ENCODE measurements at places on chromosomes 2 and 18.
A peak's percentile ranks its signal among the peaks of the same experiment; 100 is the strongest.

DNA sequence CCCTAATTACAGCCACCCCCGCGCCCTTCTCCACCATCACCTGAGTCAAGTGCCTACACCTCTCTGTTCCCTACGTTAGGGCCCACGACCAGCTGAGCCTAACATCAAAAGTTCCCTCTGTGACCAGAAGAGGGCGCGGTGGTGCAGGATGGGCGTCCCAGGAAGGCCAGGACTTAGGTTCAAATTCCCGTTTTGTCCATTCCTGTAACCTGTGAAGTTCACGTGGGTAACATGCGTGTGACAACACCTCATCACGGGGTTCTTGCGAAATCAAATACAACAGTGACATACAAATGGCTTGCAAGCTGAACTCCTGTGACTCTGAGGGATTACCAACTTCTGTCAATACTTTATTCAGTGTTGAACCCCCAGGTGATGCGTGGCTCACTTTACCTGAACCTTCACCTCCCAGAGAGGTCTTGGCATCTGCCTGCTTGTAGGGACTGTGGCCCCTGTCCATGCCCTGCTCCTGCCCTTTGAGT lies 207.9 kb downstream of the ARL4C start:
- peak; percentile 53 for DNase-seq

DNA sequence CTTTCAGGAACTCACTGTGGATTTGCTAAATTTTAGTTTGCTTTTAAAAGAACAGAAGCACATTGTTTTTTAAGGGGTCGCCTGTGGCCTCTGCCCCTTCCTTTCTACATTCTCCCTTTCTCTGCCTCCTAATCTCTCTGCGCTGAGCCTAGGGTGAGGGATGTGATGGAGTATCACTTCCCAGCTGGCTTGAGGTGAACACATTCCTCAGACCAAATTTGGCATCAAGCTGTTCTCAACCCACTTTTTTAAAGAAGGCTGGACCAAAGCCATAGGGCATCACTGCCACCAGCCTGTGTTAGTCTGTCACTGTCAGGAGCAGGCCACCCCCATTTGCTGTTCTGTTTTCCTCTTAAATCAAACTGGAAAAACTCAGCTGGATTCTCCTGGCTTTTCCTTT lies 27.4 kb downstream of the EIF4E2 start:
- DNase-seq = no peak

GRCh38 chr2:236636714-236637470 lies 67.3 kb downstream of the ACKR3 start:
- no peak for DNase-seq

- no peak for DNase-seq
Measured at GRCh38 chr18:46622999-46623398, 34.0 kb downstream of the LOXHD1 start.

DNA sequence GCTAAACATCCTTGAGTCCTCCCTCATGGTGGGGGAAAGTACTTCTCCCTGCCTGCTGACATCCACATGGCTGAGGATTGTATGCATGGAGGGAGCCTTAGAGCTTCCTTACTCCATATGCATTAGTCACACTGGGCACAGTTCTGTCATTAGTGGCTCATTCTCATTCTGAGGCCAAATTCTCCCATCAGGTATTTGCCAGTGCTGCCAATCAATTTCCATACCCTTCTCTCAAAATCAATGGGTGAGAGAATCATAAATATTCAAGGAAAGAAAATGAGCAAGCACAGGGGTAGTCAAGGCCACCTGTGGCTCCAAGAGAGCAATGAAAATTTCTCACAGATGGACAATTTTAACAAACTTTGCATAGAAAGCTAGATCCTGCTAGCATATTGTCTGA lies 422.6 kb upstream of the SETBP1 start:
- DNase-seq = no peak

DNA sequence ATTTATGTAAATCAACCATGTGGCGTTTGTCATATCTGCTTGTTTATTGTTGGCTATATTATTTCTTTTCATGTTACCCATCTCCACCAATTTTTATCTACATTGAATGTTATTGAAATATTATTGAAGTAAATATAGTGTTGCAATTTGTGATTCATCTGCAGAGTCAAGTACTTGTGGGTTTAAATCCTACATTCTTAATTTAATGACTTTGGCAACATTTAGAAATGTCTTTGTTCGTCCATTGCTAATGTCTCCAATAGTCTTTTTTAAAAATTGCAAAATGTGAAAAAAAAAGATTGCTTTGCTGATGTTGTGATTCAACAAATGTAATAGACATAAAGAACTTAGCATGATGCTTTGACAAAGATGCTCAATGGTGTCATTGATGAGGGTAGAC lies 1572.8 kb upstream of the PIK3C3 start:
- no peak for DNase-seq

DNA sequence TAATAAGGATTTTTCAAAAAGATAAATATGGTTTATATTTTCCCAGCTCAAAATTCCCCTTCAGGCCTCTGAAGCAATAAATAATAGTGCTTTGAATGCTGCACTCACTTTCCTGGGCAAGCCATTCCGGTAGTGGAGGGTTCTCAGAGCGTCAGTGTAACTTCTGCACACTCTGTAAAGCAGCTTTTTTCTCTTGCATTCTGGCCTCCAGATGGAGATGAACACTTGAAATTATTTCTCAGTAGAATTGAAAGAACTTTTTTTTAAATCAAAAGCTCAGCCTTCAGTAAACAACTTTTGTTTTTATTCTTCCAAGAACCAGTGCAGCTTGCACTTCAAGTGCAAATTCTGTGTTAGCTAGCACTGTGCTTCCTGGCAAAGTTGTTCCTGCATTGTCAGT lies 281.1 kb upstream of the RAB12 start:
- DNase-seq = no peak

- no peak for DNase-seq
Measured at GRCh38 chr2:142037066-142037465, 93.8 kb downstream of the LRP1B start.

GRCh38 chr2:174610243-174610995 lies 12.8 kb upstream of the WIPF1 start:
- DNase-seq = no peak

DNA sequence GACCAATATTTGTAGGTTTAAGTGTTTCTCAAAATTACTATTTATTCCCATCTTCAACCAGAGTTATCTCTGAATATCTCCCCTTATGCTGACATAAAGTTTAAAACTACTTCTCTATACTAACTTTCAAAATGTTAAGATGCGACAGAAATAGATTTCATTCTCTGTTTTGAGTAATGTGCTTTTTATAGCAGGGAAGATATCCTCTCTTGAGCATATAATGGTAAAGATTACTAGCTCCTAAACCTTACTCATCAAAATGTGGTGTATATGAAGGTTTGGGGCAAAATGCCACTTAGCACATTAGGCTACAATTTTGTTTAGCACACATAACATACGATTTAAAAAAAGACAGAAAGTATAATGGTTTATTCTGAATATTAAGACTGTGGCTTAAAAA lies 54.4 kb downstream of the CWC22 start:
- no peak for DNase-seq

DNA sequence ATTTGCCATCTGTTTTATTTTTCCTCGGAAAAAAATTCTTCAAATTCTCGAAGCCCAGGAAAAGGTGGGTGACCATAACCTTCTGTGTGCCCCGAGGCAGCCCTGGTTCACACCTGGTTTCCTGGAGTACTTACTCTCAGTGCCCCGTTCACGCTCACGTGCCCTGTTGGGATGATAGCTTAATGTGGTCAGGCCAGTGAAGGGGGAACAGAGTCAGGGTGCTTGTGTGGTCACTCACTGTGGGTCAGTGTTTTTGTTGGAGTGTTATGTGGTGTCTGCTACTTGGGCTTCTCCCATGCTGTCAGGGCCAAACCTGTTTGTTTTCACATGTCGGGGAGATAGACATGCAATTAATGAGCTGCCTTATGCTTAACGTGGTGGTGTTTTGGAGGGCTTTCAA lies 78.1 kb downstream of the MAP4K4 start:
- DNase-seq = no peak
